ENCODE measurements at places on chromosomes 1 and 21.

DNA sequence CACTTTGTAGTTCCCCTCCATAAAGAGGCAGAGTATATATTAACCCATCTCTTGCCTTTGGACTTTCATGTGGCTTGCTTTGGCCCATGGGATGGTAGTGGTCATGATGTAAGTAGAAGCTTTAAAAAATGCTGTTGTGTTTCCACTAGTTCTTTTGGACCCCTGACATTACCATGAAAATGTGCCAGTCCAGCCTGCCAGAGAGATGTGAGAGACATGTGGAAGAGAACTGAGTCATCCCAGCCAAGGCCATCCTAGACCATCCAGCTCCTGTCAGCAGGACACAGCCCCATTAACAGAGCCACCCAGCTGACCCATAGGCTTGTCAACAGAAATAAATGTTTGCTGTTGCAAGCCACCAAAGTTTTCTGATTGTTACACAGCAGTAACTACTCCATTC, 3.9 kb upstream of the CD101 start:
- H3K27me3 ChIP-seq: no peaks in the 10 kb centered on the region
- no peak overlapping the region for H3K4me3 ChIP-seq
- peaks cover 26% of the 10 kb centered on the region for H3K4me1 ChIP-seq
- peaks cover 3% of the 10 kb centered on the region for H3K36me3 ChIP-seq
- H3K27ac ChIP-seq: no peak overlapping the region

DNA sequence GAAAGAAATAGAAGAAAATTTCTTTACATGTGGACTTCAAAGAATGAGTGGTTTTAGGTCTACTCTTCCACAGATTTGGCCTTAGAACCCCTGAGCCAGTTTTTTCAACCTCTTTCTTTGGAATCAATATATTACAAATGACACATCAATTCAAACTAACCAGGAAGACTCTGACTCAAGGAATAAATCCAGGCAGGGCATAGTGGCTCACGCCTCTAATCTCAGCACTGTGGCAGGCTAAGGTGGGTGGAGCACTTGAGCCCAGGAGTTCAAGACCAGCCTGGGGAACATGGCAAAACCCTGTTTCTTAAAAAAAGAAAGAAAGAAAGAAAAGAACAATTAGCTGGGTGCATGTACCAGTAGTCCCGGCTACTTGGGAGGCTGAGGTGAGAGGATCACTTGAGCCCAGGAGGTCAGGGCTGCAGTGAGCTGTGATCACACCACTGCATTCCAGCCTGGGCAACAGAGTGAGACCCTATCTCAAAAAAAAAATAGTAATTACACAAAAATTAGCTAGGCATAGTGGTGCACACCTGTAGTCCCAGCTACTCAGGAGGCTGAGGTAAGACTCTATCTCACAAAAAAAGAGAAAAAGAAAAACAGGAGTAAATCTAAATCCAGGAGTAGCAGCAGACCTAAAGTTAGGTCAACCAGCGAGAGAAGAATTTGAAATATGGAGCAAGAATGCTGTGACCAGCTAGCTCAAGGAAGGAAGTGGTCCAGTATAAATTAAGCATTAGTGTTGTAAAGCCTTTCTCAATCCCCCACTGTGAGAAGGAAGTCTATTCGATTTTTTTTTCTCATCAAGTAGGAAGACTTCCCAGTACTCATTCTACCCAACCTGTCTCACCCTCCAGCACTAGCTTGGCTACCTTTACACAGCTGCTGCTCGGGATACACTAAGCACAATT, 1.9 kb downstream of the SORT1 start:
- no peak for DNase-seq
- H3K36me3 ChIP-seq: peaks cover 2% of the 10 kb centered on the region
- H3K27ac ChIP-seq: no peak overlapping the region

- H3K36me3 ChIP-seq: no peaks in the 10 kb centered on the region
- H3K4me3 ChIP-seq: no peak overlapping the region
- peaks cover 19% of the 10 kb centered on the region for H3K4me1 ChIP-seq
- H3K27me3 ChIP-seq: peaks cover 30% of the 10 kb centered on the region
- no peak for DNase-seq
Observed at GRCh38 chr21:38388203-38388602, 110.1 kb downstream of the ERG start.

- no peak overlapping the region for H3K27ac ChIP-seq
- no peaks in the 10 kb centered on the region for H3K36me3 ChIP-seq
- H3K4me1 ChIP-seq: no peaks in the 10 kb centered on the region
- H3K27me3 ChIP-seq: peaks cover 6% of the 10 kb centered on the region
- H3K4me3 ChIP-seq: no peak overlapping the region
- no peak for DNase-seq
Observed at GRCh38 chr1:9451081-9451480, 88.2 kb upstream of the SLC25A33 start.

DNA sequence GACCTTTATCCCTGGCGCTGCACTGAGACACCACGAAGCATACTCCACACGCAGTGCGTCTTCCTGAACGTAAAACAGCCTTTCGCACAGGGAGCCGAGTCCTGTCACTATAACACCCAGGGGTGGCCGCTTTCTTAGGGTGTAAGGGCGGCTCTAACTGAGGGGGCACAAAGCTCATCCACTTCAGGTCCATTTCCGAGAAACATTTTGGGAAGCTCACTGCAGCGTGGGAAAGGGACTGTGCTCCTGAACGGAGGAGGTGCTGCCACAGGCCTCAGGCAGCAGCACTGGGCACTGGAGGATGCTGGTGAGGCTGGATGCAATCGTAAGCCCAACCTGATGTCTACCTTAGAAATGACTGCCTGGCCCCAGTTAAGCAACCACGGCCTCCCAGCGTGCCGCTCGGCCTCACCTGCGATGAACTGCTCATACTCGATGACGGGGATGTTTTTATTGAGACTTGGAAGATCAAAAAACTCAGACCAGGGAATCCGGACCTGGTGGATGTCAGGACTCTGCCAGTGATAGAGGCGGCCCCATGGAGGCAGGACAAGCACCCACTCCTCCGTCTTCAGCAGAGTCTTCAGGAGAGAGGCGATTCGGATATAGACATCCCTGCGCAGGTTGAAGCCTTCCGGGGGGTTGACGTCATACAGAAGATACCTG, 2.3 kb downstream of the POFUT2 start:
- peaks cover 27% of the 10 kb centered on the region for H3K36me3 ChIP-seq
- no peaks in the 10 kb centered on the region for H3K27me3 ChIP-seq
- peak overlapping the region; percentile 53 for H3K4me3 ChIP-seq
- no peak for DNase-seq

DNA sequence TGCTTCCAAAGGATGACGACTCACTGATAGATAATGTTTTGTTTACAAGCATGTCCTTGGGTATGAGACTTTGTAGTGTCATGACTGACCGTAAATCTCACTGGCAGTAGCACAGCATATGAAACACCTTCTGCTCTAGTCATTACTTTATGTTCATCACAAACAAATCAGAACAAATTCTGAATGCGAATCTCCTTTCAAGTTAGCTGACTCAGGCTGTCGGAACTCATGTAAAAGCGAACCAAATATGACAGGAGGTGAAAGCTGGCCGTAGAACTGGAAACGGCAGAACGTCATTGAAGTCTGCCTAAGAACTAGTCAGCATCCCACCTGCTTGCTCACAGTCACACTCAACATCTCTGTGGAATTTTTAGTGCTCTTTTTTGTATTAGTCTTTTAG, 143.9 kb downstream of the RGS7 start:
- H3K4me1 ChIP-seq: no peaks in the 10 kb centered on the region
- no peak overlapping the region for H3K4me3 ChIP-seq
- H3K27ac ChIP-seq: no peak overlapping the region
- no peaks in the 10 kb centered on the region for H3K36me3 ChIP-seq

DNA sequence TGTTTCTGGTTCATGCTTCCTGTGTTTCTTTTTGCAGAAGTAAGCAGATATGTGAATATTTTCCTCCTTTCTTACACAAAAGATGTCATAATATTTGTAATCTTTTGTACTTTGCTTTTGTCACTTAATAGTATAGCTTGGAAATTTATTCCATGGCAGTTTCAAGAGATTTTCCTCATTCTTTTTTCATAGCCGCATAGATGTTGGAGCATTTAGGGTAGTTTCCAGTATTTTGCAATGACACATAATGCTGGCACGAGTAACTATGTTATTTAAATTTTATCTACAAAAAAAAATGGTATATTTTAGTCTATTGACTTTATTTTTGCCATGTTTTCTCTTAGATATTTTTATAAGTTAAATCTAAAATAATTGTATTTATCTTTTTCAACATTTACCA, 40.7 kb downstream of the AGO3 start:
- H3K4me3 ChIP-seq: no peak overlapping the region
- peaks cover 57% of the 10 kb centered on the region for H3K36me3 ChIP-seq
- no peak overlapping the region for H3K27ac ChIP-seq
- no peak for DNase-seq
- peaks cover 4% of the 10 kb centered on the region for H3K4me1 ChIP-seq
- H3K27me3 ChIP-seq: no peaks in the 10 kb centered on the region

DNA sequence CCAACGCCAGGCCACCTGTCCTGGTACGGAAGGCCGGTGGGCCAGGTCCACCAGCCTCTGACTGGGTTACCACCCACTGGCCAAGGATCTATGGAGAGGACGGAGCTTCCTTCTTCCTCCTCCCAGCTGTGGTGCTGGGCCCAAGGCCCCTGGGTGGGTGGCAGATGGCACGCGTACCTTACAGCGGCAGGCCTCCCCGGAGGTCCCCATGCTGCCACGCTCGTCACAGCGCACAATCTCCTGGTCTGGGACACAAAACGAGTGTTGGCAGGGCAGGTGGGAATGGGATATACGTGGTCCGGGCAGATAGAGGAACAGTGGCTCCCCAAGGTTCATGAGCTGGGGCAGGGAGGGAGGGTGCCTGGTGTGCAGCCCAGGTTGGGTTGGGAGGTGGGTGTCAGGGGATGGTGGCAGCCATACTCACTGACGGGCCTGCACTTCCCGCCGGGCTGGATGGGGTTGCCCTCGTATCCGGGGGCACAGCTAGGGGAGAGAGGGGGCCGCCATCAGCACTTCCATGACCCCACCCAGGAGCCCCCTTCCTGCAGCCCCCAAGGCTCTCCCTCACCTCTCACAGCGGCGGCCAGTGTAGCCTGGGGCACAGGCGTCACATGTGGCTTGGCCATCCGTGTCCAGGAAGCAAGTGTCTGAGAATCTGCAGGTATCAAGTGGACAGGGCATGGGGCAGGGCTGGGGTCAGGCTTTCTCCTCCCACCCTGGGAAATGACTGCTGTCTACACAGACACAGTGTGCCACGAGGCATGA, 58.9 kb downstream of the HSPG2 start:
- DNase-seq: no peak
- no peak overlapping the region for H3K4me3 ChIP-seq
- H3K4me1 ChIP-seq: no peaks in the 10 kb centered on the region
- no peak overlapping the region for H3K27ac ChIP-seq
- H3K27me3 ChIP-seq: no peaks in the 10 kb centered on the region

DNA sequence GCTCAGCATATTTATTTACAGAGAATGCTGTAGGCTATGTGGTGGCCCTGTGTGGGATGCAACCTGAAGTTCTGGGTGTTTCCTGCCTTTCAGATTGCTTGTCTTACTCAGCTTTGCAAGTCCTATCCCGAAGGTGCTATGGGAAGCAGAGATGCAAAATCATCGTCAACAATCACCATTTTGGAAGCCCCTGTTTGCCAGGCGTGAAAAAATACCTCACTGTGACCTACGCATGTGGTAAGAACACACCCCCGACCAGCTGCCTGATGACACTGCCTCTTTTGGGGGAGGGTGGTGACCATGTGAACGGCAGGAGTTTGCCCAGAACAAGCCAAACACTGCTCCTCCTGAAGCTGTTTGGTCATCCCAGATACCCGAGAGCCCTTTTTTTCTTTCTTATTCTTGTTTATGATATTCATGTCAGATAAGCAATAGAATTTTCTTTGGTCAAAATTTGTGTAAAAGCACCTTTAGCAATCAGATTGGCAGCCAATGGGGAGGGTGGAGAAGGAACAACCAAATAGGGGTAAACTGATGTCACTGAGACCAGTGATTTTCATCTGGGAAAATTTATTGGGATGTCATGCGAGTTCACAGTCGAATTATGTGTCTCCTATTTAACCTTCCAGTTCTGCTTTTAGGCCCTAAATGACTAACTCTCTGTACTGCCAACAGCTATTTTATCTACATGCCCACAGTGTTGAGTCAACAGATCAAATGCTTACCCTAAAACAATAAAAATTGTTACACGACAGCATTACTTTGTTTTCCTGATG, 82.6 kb downstream of the EVA1C start:
- no peaks in the 10 kb centered on the region for H3K4me1 ChIP-seq
- H3K36me3 ChIP-seq: no peaks in the 10 kb centered on the region
- DNase-seq: no peak
- no peak overlapping the region for H3K4me3 ChIP-seq
- H3K27ac ChIP-seq: no peak overlapping the region

DNA sequence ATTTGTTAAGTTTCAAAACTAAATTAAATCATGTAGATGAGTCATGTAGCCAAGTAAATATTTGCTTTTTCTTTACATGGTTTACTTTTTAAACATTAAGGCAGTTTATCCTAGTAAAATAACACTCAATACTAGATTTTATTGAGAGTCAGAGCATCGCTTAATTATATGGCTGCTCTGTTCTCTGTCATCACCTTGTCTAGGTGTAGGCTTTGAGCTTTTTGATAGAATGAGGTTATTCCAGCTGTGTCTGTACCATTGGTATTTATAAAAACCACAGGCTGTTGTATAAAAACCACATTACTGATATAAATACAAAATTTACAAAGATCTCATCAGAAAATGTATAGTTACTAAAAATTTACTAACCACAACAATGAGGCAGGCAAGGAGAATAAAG, 42.5 kb upstream of the GPR52 start:
- H3K4me3 ChIP-seq: no peak overlapping the region
- no peak overlapping the region for H3K27ac ChIP-seq
- no peak for DNase-seq
- H3K36me3 ChIP-seq: no peaks in the 10 kb centered on the region
- no peaks in the 10 kb centered on the region for H3K4me1 ChIP-seq

- no peak for DNase-seq
- no peak overlapping the region for H3K27ac ChIP-seq
- no peaks in the 10 kb centered on the region for H3K27me3 ChIP-seq
- H3K4me1 ChIP-seq: peaks cover 3% of the 10 kb centered on the region
Observed at GRCh38 chr1:153651771-153652170, 6.7 kb upstream of the SNAPIN start.

DNA sequence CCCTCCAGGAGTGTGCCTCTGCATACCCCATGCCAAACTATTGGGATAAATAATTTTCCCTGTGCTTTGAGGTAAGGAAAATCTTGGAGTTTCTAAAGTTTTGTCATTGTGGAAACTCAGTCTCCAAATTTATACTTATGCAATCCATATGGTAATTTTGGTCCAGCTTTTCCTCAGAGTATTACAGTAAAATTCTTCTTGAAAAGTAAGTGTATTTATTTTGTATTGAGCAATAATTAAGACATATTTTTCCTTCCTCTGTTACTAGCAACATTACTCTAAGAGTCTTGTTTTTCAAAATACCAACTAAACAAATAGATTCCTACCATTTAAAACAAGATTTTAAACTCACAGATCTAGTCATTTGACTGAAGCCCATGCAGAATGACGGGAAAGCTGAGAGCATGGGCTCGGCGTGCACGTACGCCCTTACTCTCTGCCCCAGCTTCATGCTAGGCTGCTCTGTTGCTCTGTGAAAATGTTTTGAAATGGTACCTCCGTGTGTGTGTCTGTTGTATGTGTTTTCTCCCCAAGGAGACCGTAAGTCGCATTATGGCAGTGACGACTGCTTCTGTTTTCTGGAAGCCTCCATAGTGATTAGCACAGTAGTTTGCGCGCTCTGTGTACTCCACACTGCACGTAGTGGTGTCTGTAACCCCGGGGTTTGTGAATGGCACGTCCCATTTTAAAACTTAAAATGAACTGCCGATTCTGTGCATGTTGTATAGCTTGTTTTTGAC, 165.3 kb downstream of the SDCCAG8 start:
- H3K27me3 ChIP-seq: no peaks in the 10 kb centered on the region
- no peak for DNase-seq
- peaks cover 52% of the 10 kb centered on the region for H3K4me1 ChIP-seq
- H3K27ac ChIP-seq: peak overlapping the region; percentile 30

Data from activated T-helper 2 cell treated with anti-CD3 and anti-CD28 coated beads, Interferon-gamma antibody, Interleukin-2, Interleukin-4, amounts not matched to agents 10 μg/mL and 5 μg/mL and 100 μg/mL, durations not matched to agents 14 hours and 24 hours and 36 hours (primary cell).